ENCODE measurements at places on chromosomes 6 and 20.
A peak's percentile ranks its signal among the peaks of the same experiment; 100 is the strongest.

GRCh38 chr6:169803816-169804340 lies 52.5 kb downstream of the ERMARD start:
- DNase-seq = no peak

- DNase-seq = no peak
Observed at GRCh38 chr20:19423097-19423899, 210.9 kb downstream of the SLC24A3 start.

- peak; percentile 37 for DNase-seq
Observed at GRCh38 chr6:131787079-131787478, 20.7 kb upstream of the ENPP1 start.

DNA sequence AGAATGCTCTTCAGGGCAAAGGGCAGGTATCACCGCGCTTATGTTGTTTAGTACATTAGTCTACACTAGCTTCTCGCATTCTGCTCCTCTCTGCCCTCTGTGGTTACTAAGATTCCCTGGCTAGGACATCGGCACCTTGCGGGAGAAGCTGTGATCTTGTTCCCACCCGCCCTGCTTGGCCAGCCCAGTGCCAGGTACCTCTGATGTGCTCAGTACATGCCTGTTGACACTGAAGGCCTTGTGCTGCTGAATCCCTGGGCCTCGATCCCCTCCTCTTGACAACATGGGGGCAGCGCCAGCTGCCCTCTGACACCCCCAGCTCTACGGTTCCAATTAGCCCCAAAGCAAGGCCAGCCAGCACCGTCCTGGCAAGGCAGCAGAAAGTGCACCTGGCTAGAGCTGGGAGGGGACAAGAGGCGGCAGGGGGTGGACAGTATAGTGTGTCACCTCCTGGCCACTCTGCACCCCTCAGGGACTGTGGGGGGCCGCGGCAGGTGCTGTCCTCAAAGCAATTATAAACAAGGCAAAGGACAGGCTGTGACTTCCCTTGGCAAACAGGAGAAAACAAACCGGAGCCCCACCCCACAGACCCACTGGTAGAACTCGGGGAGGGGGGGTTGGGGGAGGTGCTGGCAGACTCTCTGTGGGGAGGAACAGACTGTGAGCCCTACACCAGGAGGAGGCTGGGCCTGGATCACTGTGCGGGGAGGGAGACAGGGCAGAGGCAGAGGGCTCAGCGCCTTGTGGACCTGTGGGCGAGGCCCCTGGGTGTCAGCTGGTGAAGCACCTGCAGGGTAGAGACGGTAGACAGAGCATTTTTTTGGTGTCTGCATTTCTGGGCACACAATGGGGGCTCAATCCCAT lies 7.1 kb downstream of the TFEB start:
- no peak for DNase-seq

GRCh38 chr6:36071281-36071680 lies 43.7 kb downstream of the MAPK14 start:
- DNase-seq = no peak

DNA sequence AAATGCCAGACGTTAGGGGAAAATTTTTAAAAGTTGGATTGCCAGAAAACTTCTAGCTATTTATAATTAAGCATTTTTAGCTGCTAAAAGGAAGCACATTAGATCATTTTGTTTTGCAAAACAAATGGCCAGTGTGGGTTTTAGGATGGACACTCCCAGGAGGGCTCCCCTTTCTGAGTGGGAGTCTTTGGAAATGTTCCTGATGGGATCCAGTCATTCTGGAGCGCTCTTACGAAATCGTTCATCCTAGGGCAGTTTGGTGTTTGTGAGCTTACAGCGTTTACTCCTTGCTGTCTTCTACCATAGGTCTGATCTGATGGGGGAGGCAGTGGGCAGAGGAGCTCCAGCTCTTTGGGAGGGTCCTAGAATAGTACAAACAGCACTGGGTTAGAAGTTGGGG lies 14.7 kb downstream of the GNAS start:
- DNase-seq = no peak

GRCh38 chr6:109197061-109197460 lies 101.8 kb downstream of the CEP57L1 start:
- no peak for DNase-seq

DNA sequence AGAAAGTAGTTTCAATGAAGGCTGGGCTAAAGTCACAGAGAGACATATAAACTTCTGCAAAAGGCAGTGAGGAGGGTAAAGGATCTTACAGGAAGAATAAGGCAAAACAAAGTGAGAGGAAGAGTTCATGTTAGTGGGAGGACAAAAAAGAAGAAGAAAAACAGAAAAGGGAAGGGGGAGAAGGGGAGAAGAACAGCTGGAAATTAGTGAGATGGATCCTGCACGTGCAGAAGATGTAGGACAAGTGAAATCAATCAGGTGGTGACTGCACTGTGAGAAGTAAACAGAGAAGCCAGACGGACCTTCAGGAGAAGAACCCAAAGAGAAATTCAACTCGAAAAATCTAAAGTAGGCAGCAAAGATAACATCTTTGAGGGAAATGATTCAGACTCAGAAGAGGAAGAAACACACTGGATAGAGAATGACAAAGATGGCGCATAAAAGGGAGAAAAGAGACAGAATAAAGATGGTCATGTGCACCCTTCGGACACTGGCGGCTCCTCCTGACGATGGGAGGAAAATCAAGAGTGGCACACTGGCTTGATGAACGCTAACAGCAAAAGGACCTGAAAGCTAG lies 105.9 kb downstream of the MYB start:
- no peak for DNase-seq

DNA sequence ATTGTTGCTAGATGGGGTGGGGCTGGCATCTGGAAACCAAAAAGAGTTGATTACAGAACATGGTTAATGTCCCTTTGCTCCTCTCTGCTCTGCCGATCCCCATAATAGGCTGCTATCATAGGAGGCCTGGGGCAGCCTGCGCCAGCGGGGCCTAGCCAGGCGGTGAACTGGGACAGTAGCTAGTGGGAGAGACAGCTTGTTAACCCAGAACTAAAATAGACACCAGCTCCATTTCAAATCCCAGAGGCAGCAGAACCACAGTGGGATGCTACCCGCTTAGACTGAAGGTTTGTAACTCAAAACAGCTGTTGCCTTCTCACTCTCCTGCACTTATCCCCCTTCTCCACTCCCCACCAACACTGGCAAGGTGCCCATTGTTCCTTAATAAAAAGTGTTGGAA lies 98.5 kb downstream of the SSR1 start:
- DNase-seq = no peak

DNA sequence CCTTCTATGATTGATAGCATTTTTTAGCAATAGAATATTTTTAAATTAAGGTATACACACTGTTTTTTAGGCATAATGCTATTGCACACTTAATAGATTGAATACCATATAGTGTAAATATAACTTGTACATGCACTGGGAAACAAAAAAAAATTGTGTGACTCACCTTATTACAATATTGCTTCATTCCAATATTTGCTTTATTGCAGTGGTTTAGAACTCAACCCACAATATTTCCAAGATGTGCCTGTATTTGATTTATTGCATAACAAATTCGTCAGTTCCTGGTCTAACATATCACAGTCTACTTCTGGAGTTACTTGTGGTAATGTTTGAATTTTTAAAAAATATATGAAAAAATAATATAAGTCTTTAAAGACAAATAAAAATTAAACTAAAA lies 41.9 kb upstream of the DEFB112 start:
- DNase-seq = no peak

DNA sequence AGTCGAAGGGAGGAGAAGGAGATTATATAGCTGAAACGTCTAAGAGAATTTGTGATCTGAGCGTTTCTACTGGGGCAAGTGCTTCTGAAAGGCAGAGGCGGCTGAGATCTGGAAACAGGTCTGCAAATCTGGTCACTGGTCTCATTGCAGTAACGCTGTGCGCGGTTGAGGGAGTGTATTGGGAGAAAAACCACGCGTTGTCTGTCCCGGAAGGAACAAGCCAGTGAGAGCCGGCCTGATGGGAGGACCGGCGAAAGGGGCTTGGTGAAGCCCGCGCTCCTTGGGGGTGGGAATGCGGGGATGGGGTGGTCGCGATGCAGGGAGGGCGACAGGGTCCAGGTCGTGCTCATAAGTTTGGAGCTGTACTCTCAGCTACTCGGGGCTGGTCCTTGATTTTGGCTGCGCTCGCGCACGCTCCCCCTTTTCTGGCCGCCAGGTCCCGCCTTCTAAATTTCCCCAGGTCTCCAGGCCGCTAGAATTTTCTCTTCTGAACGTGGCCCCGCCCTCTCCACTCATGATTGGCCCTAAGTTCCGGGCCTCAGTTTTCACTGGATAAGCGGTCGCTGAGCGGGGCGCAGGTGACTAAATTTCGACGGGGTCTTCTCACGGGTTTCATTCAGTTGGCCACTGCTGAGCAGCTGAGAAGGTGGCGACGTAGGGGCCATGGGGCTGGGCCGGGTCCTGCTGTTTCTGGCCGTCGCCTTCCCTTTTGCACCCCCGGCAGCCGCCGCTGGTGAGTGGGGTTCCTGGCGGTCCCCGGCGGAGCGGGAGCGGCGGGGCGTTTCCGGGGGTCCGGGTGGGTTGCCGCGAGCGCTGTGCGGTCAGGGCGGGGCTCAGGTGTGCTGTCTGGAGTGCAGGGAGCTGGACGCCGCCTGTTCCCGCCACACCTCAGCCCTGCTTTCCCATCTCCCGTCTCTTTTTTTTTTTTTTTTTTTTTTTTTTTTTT lies at the start of gene MICB:
TSS of gene MICB (plus strand) at position 615 of the 946 bp plus-strand sequence. CDS start at position 664, 49 bp downstream.
- DNase-seq = peak; percentile 74

- no peak for DNase-seq
Observed at GRCh38 chr20:1062334-1063010, 55.9 kb upstream of the PSMF1 start.

- no peak for DNase-seq
Observed at GRCh38 chr20:50014570-50015562, 32.1 kb downstream of the SNAI1 start.

DNA sequence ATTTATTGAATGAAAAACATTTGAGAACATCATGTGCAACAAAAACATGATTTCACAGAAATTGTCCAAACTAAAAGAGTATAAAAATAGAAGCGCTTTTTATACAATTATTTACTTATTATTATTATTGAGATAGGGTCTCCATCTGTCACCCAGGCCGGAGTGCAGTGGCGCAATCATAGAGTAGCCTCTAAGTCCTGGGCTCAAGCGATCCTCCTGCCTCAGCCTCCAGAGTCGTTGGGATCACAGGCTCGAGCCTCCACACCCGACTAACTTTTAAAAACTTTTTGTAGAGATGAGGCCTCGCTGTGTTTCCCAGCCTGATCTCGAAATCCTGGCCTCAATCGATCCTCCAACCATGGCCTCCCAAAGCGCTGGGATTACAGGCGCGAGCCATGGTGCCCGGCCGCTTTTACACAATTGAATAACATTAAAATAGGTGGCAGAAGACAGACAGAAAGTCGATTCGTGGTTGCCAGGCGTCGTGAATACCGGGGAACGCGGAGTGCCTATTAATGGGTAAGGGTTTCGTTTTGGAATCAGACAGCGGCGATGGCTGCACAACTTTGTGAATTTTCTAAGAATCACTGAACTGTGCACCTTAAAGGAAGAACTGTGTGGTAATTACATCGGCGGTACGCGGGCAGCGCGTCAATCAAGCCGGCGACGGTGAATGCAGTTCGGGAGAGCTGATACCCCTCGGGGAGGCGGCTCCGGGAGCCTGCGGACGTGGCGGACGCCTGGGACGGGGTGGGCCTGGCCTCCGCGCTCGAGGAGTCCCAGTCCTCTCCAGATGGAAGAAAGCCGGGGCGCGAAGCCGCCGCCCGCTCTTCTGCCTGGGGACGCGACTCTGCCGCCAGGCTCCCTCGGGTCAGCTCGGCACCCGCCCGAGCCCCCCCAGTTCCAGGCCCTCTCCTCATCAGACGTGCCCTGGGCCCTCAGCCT lies 807 bp downstream of the TBC1D20 start:
- DNase-seq = peak; percentile 32

DNA sequence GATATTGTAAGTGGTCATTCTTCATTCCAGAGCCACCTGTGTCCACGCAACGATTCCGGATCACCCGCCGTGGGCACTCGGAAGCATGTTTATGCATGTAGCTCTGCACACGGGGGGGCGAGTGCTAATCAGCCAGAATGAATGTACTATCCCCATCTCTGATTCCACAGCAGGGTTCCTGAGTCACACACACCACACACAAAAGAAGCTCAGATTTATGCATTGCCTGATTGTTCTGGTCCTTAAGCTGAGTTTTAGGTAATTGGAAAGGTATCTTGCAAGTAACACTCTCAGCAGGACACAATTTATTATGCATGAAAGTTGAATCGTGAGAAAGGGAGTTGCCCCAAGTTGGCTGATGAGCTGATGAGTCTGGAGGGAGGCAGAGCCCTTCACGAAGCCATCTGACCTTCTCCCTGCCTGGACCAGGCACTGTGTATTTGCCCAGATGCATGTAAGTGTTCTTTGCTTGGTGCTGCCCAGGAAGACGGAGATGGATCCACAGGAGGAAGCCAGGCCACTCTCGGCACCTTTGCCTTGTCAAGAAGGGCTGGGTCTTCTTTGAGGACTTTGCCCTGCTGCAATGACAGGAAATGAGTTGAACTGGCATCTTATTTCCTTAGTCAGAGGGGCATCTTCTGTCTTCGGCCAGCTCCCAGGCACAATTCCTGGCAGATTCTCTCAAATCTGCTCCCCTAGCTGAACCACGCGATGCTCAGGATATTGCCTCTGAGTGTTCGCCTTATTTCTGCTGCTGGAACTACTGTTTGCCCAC lies 141.1 kb downstream of the SYNDIG1 start:
- DNase-seq = no peak

DNA sequence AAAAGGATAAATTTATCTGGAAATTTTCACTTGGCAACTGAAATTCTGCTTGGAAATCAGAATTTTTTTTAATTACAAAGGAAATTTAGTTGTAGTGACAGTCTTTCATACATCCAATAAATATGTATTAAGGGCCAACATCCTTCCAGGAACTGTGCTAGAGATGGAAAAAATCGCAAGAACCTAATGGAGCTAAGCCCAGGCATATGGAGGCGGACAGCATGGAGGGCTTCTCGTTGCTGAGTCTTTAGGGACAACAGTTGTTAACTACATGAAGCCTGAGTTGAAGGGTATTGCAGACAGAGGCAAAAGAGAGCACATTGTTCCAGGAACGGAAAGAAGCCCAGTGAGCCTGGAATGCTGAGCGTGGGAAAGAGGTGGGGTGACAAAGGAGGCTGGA lies 208.9 kb downstream of the IBTK start:
- no peak for DNase-seq

DNA sequence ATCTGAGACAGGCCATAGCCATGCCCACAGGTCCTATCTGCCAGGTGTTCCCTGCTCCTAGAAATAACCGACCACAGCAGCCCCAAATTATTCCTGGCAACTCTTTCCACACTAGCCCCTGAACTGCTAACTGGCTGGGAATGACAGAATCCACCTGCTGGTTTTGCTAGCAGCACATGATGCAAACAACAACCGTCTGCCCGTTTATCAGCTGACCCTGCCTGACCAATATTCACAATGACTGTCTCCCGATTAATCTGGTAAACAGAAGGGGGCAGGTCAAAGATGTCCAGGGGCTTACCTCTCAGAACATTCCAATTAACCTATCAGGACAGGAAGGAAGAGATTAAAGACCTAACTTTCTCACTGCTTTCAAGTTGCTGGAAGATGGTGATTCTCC lies 101.5 kb downstream of the NRSN1 start:
- DNase-seq = no peak

GRCh38 chr6:111870051-111870741 lies 3.1 kb downstream of the FYN start:
- no peak for DNase-seq

DNA sequence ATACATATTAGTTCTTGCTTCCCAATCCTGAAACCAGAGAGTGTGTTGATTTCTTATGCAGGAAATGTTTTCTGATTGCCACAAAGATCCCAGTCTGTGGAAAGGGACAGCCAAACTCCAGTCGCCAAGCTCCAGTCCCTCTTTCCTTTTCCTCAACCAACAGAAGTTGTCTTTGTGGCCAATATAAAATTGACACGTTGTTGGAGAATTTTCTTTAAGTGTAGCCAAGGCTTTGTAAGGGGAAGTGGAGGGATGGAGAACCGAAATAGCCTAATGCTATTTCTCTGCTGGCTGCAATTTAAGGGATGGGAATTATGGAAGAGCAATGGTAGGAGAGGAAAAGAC lies 5.4 kb downstream of the ADGRB3 start:
- no peak for DNase-seq
